Forelimb muscle (tissue), 1 donor: ENCODE measurements at places on chromosomes 7 and 10. TPM values are rescaled to one million over a fixed set of nuclear protein-coding genes. Genes with fewer than 3 reads are reported as not detected.

DNA sequence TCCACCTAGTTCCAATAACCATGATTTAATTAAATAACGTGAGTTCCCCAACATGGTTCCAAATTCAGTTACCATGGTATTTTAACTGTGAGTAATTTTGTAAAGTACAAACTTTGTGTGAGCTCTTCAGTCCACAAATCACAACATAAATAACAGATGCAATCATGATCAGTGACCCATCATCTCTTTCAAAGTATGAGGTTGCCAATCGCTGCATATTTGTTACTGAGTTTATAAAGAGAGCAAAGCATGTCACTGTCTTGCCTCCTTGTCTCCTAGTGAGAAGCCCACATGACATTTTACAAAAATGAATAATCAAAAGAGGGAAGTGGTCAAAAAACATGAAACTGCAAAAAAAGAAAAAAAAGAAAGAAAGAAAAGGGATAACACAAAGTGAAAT lies 69.1 kb upstream of the PDSS1 start:
- no peak for DNase-seq

DNA sequence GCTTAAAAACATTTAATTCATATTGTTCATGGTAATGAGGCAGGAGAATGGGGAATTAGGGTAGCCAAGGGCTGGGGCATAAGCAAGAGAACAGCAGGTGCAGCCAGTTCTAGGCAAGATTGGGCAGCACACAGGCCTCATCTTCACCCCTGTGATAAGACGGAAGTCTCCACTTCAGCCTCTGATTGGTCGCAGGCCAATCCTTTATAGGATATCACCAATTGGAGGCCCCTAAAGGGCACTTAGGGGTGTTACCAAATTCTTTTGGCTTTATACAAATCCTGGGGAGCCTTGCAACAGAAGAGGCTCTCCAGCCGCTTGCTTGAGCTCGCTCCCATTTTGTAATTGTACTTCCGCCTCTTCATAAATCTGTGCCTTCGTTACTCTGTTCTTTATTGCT lies 231.1 kb downstream of the REEP3 start:
- no peak for DNase-seq

CXCL12 gene
- polyA plus RNA-seq, result 206 TPM

DNA sequence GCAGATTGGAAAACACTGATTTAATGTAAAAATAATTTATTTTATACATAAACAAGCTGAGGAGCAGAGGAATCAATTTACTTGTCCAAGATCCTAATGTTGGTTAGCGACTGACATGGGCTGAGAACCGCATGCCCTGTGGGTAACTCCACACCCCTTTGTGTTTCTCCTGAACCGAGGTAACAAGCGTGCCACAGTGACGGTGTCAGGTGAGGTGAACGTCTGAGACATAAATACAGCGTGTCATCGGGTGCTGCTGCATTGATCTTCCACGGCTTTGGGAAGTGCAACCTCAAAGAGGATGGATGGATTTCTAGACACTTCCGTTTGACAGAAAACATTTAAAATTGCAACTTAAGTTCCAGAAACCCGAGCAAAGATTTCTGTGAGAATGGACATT lies 386.8 kb upstream of the ADARB2 start:
- DNase-seq, result no peak

DNA sequence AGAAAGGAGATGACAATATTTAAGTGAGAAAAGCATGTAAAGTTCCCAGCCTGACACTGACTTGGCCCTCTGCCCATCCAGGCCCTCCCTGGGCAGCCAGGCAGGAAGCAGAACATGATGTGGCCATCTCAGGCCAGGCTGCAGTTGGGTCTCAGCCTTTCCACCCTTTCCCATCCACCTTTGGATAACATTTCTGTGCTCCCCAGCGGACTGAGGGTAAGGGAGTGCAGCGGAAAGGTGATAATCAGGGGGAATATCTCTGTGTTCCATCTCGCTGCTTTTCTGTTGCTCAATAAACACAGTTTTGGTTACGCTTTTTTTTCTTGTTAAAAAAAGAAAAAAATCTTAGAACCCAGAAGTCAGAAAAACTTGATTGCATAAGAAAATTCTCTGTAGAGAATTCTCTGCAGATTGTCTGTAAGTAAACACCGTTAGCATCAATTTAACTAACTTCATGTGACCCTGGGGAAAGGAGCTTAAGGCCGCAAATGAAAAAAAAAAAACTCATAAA lies 37.2 kb upstream of the TARP start:
- DNase-seq, result no peak

DNA sequence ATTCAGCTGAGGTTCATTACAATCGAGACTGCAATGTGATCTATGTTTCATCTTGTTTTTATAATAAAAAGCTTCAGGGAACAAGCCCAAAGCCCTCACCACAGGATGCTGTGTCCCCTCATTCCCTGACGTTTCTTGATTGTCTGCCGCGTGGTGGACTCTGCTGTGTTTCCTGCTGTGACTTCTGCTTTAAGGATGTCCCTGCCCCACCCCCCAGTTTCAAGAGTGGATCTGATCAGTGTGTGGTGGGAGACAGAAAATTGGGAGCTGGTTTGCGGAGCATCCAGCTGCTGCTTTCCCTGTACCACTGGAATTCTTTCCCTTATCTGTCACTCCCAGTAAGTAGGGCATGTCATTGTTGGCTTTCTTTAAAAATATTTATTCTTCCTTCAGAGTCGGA lies 86.2 kb downstream of the CREM start:
- no peak for DNase-seq

PI4K2A gene
- 9.5 TPM for polyA plus RNA-seq

GRCh38 chr10:104303594-104304355 lies 34.5 kb downstream of the ITPRIP start:
- DNase-seq, result no peak

DNA sequence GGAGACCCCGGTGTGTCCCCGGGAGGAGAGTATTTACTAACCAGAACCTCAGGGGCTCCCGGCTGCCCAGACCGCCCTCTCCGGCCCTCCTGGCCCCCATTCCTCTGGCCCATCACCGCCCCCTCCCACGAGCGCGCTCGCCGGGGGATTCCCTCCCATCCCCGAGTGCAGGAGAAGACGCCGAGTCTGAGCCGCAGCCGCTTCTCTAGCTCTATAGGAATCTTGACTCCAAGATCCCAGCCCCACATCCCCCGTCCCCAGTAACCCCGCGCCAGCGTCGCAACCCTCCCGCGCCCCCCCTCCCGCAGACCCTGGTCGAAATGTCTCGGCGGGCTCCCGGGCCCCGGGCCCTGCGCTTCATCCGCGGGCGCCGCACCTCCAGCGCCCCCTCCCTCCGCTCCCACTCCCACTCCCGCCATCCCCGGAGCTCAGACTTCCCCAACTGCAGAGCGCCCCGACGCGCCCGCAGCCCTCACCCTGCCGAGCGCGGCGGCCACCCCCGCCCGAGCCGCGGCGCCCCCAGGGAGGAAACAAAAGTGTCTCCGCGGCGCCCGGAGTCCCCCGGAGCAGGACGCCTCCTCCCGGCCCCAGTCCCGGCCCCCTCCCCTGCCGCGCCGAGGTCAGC lies 541 bp downstream of the ELMO1 start:
- DNase-seq, result no peak

- no peak for DNase-seq
Observed at GRCh38 chr10:58094985-58095718, 172.5 kb downstream of the IPMK start.

GPR37 gene
- 17.8 TPM for polyA plus RNA-seq

ADCY1 gene
- polyA plus RNA-seq, result 9.9 TPM

GRCh38 chr7:130468612-130469011 lies 23.3 kb upstream of the MEST start:
- DNase-seq, result no peak

EFCAB10 gene
- 1.4 TPM for polyA plus RNA-seq

DNA sequence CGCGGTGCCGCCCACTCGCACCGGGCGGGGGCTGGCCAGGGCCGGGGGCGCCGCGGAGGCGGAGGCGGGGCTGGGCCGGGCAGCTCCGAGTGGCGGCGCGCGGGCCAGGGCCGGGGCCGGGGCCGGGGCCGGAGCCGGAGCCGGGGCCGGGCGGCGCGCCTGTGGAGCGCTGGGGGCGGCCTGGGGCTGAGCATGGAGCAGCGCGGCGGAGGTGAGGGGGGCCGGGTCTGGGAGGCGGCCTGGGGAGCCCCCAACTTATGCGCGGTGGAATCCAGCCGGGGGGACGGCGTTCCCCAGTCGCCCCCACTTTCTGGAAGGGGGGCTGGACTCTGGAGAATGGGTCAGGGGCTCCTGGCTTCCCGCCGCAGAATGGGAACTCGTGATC lies at the start of gene LZTS2:
TSS of gene LZTS2 (plus strand) at position 67 of the 385 bp plus-strand sequence. CDS start 2,731 bp downstream, outside the sequence.
- DNase-seq, result no peak

- no peak for DNase-seq
Observed at GRCh38 chr7:143945423-143945822, 9.2 kb upstream of the OR2F1 start.

GRCh38 chr10:84158550-84158949 lies 15.1 kb upstream of the GPR15LG start:
- no peak for DNase-seq

DNA sequence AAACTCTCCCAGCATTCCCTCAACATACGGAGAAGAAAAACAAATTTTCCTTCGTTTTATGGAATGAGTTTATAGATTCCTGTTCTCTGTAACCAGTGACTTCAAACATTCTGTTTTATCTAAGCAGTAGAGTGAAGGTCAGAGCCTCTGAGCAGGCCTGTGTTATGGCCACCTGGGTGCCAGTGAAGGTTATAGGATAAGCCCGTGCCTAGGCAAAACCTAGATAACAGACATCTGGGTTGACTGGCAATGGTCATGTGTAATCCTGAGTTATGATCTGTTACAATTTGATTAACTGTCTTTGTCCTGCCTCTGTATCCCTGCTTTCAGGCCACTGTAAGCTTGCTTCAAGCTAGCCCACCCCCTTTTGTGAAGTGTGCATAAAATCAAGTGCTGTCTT lies 8.3 kb downstream of the LSM5 start:
- no peak for DNase-seq

- DNase-seq, result no peak
Observed at GRCh38 chr7:25928549-25929330, 223.3 kb upstream of the NFE2L3 start.

GRCh38 chr7:133491201-133491691 lies 238.4 kb downstream of the EXOC4 start:
- no peak for DNase-seq

- no peak for DNase-seq
Observed at GRCh38 chr7:75870557-75871161, 8.2 kb upstream of the RHBDD2 start.

GRCh38 chr7:103637094-103637493 lies 191.1 kb upstream of the SLC26A5 start:
- no peak for DNase-seq

INMT gene
- polyA plus RNA-seq, result 8.3 TPM

DNA sequence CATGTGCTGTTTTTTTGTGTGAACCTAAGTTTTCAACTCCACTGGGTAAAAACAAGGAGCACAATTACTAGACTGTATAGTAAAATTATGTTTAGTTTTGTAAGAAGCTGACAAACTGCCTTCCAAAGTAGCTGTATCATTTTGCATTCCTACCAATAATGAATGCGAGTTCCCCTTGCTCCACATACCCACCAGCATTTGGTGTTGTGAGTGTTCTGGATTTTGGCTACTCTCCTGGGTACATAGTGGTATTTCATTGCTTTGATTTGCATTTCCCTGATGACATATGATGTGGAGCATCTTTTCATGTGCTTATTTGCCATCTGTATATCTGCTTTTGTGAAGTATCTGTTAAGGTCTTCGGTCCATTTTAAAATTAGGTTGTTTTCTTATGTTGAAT lies 178.2 kb downstream of the HIBADH start:
- no peak for DNase-seq

RARRES2 gene
- polyA plus RNA-seq, result 47.9 TPM

DNA sequence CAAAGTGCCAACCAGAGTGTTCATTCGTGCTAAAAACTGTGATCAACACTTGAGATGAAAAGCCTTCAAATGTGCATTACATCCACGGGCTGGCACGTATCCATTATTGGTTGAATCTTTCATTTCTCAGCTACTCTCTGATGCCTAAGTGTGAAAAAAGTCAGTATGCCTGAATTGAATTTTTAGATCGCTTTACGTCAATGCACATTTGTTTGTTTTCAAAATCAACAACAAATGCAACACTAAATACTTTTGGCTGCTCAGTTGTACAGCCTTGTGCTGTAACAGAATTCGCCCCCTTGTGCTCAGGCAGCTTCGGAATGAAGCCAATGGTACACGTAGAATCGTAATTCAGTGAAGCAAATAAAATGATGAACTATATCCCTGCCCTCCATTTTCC lies 446.5 kb upstream of the NRP1 start:
- no peak for DNase-seq

- DNase-seq, result no peak
Observed at GRCh38 chr7:4185721-4186512, 496.2 kb upstream of the FOXK1 start.

DNA sequence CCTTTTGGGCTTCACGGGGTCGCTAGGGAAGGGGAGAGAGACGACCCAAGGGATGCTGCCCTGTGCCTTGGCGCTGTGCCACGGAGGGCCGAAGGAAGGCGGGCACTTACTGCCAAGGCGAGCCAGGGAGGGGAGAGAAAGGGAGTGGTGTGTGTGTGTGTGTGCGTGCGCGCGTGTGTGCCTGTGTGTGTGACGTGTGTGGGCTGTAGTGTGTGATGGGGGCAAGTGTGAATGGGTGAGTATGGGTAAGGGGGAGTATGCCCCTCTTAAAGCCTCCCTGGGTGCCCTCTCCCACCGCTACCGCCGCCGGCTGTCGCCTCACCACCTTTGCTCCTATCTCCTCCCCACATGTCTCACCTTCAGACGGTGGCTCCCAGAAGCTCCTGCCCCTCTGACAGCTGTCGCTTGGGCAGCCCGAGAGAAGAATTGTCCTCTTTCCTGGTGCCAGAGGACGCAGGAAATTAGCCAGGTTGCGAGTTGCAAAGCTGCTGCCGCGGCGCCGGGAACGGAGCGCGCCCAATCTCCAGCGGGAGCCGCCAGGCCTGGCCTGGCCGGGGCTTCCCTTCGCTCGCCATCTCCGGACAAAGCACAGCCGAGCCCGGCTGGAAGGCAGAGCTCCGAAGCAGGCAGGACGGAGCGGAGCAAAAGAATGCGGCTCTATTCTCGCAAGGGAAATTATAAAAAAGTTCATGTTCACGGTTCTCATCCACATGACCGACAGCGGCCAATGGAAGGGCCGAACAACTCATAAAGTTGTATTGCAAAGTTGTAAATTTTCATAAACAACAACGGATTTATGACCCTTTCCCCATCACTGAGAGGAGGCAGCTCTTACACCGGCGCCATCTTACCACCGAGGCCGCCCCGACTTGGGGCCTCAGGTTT lies at the start of gene HOXA3:
TSS of gene HOXA3 (minus strand) at position 653 of the 885 bp plus-strand sequence. CDS start 41,943 bp downstream, outside the sequence.
- no peak for DNase-seq

GRCh38 chr7:123958186-123958703 lies 33.2 kb downstream of the SPAM1 start:
- DNase-seq, result no peak

TBXAS1 gene
- 2.8 TPM for polyA plus RNA-seq
